Breast epithelium (tissue), 4 donors: ENCODE measurements at places on chromosomes 4 and X.

DNA sequence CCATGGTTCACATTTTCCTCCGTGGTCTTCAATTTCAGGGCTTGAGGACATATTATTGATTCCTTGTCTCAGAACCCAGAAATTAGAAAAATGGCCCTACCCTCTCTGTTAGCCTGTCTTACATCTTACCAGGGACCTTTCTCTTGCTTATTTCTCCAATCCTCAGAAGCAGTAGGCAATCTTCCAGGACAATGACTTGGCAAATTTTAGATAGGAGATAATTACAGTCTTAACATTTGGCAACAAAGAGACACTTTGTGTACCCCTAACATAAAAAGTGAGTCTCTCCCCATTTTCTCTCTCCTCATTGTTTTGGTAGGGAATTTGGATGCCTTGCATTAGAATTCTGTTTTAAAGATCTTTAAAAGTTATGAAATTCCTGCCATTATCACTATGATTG lies 778.1 kb upstream of the SLIT2 start:
- DNase-seq = no peak

GRCh38 chr4:184807797-184808712 lies 17.7 kb downstream of the ACSL1 start:
- no peak for DNase-seq

- no peak for DNase-seq
Measured at GRCh38 chr4:47462799-47463234, 685 bp downstream of the COMMD8 start.

DNA sequence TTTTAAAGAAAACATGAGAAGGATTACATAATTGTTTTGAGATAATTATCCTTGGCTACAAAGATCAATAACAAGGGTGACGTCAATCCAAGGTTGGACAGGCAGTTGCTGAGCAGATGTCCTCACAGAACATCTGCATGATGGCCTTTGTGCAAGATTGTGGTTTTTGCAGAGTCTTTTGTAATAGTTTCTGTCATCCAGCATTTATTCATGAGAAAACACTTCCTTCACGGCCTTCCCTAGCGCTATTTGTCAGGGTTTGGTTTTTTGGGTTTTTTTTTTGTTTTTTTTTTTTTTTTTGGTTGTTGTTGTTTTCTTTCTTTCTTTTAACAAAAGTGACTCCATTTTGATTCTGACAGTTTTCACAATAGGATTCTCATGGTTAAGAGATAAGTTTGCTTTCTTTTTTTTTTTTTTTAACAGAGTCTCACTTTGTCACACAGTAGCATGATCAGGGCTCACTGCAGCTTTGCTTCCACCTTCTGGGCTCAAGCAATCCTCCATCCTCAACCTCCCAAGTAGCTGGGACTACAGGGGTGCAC lies 31.5 kb upstream of the ELF2 start:
- no peak for DNase-seq

DNA sequence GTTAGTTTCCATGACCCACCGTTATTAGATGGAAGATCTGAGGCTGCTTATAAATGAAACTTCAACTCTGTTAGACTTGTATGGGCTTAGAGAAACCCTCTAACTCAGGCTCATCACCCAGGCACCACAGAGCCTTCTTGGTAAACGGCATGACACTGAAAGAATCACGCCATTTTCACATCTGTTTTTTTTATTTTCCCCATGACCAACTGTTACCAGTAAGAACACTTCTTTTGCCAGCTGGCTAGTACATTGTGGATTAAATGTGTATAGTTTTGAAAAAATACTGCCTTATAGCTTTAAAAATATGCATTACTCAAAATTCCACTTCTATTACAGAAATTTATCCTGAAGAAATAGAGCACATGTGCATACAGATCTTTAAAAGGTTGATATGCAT lies 48.0 kb upstream of the APELA start:
- no peak for DNase-seq

DNA sequence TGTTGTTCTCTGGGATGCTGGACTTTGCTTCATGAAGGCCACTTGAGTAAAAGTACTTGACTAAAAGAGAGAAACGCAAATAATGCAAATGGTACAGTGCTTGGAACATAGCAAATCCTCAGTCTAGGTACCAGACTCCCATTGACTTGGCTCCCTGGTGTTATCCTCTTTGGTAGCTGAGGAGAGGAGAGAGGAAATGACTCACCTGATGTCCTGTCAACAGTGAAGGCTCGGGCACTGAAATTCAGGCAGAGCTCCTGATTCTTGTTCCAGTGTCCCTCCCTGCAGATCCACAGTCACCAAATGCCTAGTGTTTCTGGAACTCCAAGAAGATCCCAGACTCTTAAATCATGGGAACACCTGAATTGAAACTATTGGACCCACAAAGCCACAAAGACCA lies 22.5 kb upstream of the TCEAL4 start:
- DNase-seq = no peak

- DNase-seq = no peak
Measured at GRCh38 chr4:115852767-115853091, 739.3 kb upstream of the NDST4 start.

- no peak for DNase-seq
Measured at GRCh38 chr4:74624351-74625151, 169.8 kb downstream of the BTC start.

DNA sequence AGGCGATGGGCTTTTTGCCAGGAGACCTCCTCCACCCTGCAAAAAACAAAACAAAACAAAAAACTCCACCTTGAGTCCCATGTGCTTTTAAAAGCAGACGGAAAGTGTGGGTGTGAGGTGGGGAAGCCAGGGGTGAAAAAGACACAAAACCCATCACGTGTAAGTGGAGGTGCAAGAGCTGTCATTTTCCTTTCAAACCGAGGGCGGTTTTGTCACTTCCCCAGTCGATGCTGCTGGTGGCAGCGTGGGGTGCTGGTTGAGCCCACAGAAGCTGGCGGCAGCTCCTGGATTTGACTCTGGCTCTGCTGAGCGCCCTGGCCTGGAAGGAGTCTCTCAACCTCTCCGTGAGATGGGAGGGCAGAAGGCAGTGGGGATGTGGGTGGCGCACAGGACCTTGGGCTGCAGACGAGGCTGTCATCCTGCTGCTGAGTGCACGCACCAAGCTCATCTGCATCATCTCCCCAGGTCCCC lies 110.0 kb downstream of the PSAPL1 start:
- no peak for DNase-seq

- DNase-seq = no peak
Measured at GRCh38 chr4:53890461-53890860, 173.9 kb downstream of the CHIC2 start.

- DNase-seq = no peak
Measured at GRCh38 chr4:78627966-78628678, 76.6 kb downstream of the ANXA3 start.

- no peak for DNase-seq
Measured at GRCh38 chr4:76488888-76489685, 54.1 kb downstream of the SHROOM3 start.

DNA sequence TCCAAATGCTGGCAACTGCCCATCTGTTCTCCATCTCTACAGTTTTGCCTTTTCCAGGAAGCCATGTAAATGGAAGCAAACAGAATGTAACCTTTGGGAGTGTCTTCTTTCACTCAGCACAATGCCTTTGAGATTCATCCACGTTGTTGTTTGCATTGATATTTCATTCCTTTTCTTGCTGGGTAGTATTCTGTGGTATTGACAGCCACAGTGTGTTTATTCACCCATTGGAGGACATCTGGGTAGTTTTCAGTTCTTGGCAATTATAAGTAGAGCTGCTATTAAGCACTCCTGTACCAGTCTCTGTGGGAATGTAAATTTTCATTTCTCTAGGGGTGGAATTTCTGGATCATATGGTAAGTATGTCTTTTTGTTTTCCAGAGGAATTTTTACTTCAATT lies 194.3 kb upstream of the RPS6KA3 start:
- no peak for DNase-seq

DNA sequence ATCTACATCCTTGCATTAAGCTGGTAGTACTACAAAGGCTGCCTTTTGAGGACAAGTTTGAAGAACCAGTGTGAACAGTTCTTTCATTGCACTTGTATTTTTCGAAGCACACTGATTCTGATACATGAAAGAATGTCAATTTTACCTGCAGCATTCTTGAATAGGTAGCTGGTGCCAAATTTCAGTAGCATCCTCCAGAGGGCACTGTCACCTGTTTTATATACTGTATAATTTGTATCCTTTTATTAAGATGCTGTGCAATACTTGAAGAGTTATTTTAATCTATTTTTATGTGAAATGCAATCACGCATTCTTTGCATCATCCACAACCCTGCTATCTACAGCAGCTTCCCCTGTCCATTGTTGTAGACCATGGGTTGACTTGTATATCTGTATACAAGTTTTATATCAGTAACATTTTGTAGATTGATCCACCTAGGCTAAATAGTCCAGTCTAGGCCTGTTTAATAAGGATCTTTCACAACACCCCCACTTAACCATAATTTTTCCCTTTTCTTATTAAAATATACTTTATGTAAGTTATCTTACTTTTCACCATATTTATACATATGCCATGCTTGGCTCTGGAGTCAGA lies 325.7 kb downstream of the PCDH7 start:
- no peak for DNase-seq

DNA sequence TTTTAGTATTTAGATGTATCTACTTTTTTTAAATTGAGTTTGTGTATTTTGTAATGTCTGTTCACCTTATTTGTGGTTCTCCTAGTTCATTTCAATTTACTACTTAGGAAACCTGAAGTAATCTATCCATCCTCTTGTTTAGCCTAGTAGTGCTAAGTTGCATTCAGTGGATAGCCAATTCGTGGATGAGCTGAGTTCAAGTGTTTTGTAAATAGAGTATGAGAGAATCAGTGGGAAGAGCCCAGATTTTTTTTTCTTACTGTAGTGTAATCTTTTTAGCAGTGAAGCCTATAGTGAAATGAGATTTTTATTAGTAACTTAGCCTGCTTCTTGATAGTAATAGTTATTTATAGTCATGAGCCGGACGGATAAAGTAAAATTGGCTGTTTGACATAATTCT lies 21.7 kb downstream of the STAG2 start:
- DNase-seq = no peak

GRCh38 chrX:367866-368265 lies 18.8 kb downstream of the PPP2R3B start:
- DNase-seq = no peak

DNA sequence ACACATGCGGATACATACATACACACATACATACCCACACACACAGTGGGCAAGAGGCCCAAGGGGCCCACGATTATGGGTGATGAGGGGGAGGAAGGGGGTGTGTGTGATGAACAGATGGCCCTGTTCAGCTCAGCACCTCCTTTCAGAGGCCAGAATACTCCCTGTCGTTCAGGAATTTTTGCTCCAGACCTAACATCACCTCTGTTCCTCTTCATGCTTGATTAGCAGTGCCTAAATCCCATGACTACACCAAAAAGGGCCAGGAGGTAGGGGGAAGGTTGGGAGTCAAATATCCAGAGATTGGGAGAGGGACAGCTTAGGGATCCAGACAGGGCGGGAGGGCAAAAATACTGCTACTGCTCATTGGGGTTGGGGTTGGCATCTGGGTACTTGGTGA lies 42.7 kb downstream of the SMC1A start:
- DNase-seq = no peak

- no peak for DNase-seq
Measured at GRCh38 chr4:185810746-185811508, 1.1 kb downstream of the SORBS2 start.

DNA sequence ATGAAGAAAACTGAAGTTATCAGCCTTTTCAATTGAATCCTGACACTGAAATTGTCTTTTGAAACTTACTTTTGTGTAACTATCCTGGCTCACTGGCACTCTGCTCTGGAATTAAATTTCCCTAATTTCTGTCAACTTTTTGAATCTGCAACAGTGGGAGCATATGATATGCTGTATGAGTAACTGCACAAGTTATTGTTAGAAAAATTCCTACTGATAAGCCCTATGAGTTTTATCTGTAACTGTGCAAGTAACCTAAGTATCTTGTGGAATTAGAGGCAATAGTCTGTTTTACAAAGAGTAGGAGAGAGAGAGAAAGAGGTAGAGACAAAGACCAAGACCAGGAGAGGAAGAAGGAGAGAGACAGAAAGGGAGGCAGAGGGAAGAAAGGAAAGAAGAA lies 9.2 kb upstream of the HPGD start:
- no peak for DNase-seq

DNA sequence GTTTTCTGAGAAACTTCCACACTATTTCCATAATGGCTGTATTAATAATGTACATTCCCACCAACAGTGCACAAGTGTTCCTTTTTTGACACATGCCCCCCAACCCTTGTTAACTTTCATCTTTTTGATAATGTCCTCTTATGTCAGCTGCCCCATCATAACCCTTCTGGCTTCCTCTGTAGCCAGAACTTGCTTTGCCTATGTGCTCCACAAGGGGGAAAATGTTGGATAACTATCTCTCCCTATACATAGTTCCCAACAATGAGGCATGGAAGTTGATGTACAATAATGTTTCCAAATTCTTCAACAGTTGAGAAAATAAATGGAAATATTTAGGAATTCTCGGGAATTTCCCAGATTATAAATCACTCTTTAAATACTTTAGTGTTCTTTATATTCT lies 142.9 kb downstream of the ASB9 start:
- no peak for DNase-seq

DNA sequence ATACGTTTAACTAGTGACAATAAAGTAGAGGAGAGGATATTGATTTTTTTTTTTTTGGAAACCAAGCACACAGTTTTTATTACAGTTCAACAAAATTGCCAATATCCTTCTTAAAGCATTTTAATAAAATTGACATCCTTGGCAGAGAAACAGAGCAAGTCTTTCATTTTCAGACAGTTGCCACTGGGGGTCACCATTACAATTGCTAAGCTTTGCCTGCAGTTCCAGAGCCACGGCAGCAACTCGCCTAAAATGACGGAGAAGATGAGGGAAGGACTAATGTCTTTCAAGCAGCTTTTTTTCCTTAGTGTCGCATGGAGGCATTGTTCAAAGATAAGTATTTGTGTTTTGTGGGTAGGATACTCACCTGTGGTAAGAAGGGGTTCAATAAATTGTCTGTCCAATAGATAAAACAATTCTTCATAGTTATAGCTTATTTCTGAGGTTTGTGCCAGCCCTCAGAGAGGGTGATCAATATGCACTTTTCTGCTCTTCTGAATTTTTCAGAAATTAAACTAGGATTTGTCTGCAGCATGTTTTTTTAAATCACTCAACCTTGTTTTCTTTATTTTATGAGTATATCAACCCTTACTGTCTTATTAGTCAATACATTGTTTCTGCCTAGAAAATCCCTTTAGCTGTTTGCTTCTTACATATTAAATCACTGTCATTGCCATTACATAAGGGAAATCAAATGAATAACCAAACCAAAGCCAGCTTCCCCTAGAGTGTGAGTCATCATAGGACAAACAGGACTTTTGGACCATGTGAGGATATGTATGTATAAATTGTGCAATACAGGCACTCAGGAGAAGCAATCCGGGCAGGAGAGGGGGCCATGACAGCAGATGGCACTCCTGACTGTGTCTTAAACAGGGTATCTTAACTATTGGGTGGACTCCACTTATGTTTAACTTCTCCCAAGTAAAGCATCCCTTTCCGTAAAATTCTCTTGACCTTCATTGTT lies 508.1 kb upstream of the ARX start:
- DNase-seq = no peak

GRCh38 chr4:39840027-39840426 lies 137.7 kb downstream of the PDS5A start:
- DNase-seq = no peak

GRCh38 chr4:140704392-140704960 lies 51.7 kb downstream of the TBC1D9 start:
- no peak for DNase-seq

- no peak for DNase-seq
Measured at GRCh38 chr4:43362875-43363636, 470.5 kb downstream of the GRXCR1 start.

- DNase-seq = no peak
Measured at GRCh38 chrX:32937043-32937442, 274.3 kb downstream of the DMD start.
